ENCODE measurements at places on chromosomes 11 and 22.
A peak's percentile ranks its signal among the peaks of the same experiment; 100 is the strongest.

DNA sequence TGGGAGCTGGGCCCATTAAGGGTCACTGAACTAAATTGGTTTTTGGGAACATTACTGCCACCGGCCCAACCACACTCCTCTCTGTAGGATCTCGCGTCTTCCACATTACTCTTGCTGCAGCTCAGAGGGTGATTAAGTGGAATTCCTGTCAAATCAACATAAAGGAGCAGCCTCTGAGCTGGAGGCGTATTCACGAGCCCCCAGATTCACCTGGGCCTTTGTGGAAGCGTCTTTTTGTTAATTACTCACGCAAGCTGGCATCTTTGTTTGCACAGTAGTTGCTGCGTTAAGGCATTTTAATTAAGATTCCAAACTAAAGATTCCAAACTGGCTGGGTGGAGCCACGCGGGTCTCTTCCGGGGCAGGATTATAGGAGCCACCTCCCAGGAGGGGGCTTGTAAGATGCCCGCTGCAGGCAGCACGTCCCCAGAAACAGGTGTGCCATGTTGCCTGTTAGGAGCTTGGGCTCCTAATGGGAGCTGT is 21.5 kb upstream of the RFPL3 start:
- no peak for DNase-seq

- no peak for DNase-seq
Observed at GRCh38 chr11:66907751-66908630, 50.2 kb downstream of the PC start.

DNA sequence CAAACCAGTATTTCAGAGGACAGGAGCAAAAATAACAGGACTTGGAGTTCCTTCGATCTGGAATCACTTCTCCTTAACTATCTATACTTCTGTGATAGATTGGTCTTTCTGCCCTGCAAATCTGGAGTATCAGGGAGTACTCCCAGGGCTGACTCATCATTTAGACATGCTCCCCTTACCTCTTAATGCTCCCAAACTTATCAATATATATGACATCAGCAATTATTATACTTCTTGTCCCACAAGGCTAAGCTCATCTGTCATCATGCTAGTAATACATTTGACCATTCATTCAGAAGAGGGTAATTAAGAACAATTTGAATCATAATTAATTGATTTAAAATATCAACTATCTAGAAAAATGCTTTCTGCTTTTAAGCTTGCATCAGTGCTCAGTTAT is 163.8 kb downstream of the SWAP70 start:
- DNase-seq = no peak

GRCh38 chr11:68661014-68661413 is 23.3 kb upstream of the GAL start:
- DNase-seq = no peak

- DNase-seq = no peak
Observed at GRCh38 chr11:61513143-61513765, 4.7 kb downstream of the LRRC10B start.

DNA sequence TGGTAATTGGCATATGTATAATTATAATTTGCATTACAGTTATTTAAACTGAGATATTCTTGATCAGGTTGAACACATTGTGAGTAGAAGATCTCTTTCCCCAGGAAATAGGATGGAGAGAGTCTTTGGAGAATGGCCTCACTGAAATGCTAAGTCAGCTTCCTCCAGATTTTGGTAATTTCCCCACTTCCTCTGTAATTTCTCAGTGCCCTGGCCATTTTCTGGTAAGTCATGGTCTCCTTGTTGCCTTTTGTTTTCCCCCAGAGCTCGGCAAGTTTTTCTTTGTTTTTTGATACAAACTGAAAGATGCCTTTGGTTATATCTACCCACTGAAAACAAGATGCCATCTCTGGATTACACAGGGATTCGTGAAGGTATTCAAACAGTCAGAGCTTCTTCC is 12.8 kb upstream of the FBXO3 start:
- DNase-seq = no peak

DNA sequence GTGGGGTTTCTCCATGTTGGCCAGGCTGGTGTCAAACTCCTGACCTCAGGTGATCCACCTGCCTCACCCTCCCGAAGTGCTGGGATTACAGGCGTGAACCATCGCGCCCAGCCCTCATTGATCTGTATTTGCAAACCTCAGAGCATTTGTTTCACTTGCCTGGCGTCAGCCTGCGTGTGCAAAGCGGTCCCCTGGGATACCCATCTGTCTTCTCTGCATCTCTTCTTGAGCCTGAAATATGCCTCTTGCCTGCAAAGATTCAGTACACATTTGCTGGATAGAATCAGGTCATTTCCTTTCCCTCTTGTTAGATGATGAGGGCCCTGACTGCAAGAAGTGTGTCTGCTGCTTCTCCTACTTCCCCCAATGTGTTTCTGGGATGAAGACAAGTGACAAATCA is 1291.0 kb downstream of the TBC1D22A start:
- no peak for DNase-seq

DNA sequence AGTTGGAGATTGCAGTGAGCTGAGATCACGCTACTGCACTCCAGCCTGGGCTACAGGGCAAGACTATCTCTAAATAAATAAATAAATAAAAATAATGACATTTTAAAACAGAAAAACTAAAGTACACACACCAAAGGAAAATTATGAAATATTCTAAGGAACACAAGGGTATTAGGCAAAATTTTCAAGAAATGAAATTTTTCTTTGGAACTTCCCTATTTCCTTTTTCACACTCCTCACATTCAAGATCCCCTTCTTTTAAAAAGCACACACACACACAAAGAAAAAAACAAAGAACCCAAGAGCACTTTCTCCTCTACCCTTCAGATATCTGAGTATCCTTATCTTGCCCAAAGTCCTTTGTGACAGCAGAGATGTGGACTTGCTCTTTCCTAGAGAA is 92.8 kb downstream of the CCDC73 start:
- DNase-seq = no peak

GRCh38 chr11:113634940-113635575 is 71.0 kb downstream of the TMPRSS5 start:
- DNase-seq = no peak

GRCh38 chr22:43424201-43424600 is 12.4 kb downstream of the MPPED1 start:
- no peak for DNase-seq

GRCh38 chr22:35399114-35399677 is 744 bp upstream of the MCM5 start:
- DNase-seq = no peak

GRCh38 chr11:12397931-12398334 is 20.6 kb downstream of the PARVA start:
- DNase-seq = peak; percentile 44

GRCh38 chr22:43269246-43269645 is 73.9 kb downstream of the SCUBE1 start:
- DNase-seq = no peak

DNA sequence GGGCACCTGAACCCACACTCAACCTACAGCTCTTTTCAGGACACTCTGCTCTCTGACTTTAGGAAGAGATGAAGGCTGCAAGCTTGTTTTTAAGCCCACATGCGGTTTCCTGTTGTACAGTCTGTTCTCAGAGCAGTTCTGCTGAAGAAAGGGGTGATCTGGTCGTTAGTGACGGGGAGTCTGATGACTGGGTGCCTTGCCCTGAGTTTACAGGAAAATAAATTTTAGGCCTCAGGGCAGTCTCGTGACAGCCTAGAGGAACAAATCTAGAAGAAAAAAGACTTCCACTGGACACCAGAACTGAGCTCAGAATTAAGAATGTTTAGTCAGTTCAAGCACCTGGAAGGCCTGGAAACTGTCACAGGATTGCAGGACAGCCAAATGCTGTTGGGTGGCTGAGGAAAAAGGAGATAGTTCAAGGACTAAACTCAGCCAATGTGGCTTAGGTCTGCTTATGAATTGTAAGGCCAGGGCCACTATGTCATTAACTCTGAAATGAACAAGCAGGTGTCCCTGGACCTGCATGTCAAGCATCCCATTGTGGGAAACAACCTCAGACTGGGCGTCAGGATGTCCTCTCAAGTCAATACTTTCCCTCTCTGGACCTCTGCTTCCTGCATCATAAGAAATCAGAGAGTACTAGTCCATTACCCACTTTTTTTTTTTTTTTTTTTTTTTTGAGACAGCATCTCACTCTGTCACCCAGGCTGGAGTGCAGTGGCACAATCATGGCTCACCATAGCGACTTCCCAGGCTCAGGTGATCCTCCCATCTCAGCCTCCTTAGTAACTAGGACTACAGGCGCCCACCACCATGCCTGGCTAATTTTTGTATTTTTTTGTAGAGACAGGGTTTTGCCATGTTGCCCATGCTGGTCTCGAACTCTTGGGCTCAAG is 5.7 kb downstream of the PIK3IP1 start:
- no peak for DNase-seq

DNA sequence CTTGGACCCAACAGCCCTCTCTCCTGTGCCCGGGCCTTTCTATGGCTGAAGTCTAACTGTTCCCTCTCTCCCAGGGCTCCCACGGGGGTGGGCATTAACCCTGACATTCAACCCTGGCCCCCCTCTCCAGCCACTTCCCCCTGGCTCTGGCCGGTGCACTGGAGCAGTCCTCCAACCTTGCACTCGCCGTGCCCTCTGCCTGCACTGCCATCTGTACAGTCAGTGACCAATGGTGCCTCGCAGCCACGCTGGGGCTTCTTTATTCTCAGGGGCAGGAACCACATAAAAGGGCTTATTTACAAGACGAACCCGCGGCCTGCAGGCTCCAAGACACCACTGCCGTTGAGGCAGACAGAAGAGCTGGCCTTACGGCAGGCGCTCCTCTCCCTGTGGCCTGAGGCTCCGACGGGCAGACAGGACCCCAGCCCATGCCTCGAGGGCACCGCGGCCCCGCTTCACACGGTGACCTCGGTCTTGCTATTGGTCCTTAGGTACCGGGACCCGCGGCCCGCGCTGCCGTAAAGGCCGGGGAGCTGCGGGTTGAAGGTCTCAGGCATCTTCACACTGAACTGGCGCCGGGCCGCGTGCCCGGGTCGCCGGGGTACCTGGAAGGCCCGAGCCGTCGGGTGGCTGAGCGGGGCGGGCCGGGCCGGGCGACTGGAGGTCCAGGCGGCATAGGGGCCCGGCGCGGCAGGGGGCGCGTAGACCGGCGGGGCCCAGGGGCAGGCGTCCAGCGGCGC is 5.4 kb downstream of the SHISA8 start:
- no peak for DNase-seq

- DNase-seq = no peak
Observed at GRCh38 chr11:133678191-133678590, 145.9 kb upstream of the OPCML start.

- DNase-seq = no peak
Observed at GRCh38 chr11:33706546-33706945, 5.9 kb upstream of the C11orf91 start.

GRCh38 chr11:128580612-128581011 is 6.7 kb downstream of the ETS1 start:
- DNase-seq = no peak

- DNase-seq = no peak
Observed at GRCh38 chr11:57288771-57289579, 35.8 kb downstream of the TNKS1BP1 start.

- DNase-seq = no peak
Observed at GRCh38 chr11:57294225-57295131, 30.3 kb downstream of the TNKS1BP1 start.

DNA sequence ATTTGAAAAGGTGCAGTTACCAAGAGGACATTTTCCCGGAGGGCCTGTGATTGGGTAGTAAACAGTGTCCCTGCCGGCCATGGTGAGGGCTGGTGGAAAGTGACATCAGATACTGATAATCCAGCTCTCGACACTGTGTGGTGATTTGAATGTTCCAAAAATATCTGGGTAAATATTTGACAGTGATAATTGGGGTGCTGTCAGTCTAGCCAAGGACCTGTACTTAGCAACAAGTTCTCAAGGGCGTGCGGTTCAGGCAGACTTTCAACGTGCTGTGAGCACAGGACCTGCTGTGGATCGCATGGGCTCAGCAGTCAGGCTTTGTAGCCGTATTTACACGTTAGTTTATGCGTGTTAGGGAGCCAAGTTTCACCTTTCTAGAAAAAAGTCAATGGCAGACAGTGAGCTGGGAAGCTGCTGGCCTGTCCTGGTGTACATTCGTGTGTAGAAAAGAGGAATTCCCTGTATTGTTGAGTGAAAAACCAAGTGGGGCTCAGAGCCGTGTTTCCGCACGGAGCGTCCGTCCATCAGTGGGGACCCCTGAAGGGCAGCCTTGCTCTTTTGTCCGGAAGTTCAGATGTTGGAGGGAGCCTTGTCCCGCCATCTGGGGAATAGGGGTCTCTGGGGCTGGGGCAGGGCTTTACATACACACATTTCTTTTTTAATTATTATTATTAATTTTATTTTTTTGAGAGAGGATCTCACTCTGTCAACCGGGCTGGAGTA is 11.3 kb downstream of the TRMU start:
- no peak for DNase-seq

DNA sequence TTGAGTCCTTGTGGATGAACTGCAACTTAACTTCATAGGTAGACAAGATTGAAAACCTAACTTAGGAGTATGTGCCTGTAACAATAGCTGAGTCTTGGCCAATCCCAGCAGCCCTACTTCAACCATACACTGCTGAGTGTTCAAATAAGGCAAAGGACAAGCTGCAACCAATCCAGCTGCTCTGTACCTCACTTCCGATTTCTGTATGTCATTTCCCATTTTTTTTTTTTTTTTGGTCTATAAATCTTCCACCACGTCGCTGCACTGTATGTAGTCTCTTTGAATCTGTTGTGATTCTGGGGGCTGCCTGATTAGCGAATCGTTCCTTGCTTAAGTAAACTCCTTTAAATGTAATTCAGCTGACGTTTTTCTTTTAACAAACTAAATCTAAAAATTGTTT is 35.4 kb upstream of the FLI1 start:
- no peak for DNase-seq

DNA sequence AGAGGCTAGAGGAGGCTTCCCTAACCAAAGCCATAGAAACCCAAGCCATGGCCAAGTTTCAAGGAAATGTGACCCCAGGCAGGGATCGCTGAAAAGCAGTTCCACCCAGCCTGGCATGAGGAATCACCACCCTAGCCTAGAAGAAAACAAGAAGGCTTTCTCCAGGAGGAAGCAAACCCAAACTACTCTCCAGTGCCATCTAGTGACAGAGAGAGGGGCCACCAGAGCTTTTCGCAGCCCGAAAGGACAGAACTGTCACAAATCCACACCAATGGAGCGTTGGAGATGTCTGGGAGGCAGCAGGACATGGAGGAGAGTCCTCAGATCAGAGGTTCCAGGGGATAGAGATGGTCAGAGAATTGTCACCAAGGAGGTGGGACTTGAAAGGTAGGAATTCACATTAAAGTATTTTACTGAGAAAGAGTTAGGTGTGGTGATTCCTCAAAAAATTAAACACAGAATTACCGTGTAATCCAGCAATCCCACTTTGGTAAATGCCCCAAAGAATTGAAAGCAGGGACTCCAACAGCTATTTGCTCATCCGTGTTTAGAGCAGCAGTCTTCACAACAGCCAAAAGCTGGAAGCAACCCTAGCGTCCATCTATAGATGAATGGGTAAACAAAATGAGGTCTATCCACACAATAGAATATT is 67.3 kb upstream of the NUP50 start:
- peak; percentile 65 for DNase-seq

DNA sequence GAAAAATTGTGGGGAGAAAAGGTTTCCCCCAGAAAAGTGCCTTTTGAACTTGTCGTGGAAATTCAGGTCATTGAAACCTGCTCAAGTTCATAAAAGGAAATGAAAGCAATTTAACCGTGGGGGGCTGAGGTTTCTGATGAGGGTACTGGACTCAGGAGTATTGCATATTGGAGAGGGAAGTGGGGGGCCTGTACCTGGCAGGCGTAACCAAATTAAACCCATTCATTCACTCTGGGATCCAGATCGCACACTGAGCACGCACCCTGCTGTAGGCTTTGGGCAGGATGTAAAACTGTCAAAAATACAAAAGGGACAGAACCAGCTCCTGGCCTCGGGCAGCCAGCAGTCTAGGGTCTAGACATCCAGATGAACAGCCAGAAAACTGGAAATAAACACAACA is 1517.4 kb downstream of the BRD1 start:
- no peak for DNase-seq

Measured in BE2C (cell line).